ENCODE measurements at places on chromosomes 2 and 18. TPM values are rescaled to one million over a fixed set of nuclear protein-coding genes. Genes with fewer than 3 reads are reported as not detected.
A peak's percentile ranks its signal among the peaks of the same experiment; 100 is the strongest.

Gene SERPINB10
- polyA plus RNA-seq, result 0.05 TPM

Gene GPR17
- 3.9 TPM for polyA plus RNA-seq

Gene HOXD13
- polyA plus RNA-seq, result 0.08 TPM

Gene GATA6
- polyA plus RNA-seq, result 2.8 TPM

Gene BOLA3
- 27.4 TPM for polyA plus RNA-seq

Gene TGIF1
- polyA plus RNA-seq, result 36.2 TPM

- peak; percentile 87 for DNase-seq
Measured at GRCh38 chr2:122486705-122487415, 731.4 kb downstream of the TSN start.

DNA sequence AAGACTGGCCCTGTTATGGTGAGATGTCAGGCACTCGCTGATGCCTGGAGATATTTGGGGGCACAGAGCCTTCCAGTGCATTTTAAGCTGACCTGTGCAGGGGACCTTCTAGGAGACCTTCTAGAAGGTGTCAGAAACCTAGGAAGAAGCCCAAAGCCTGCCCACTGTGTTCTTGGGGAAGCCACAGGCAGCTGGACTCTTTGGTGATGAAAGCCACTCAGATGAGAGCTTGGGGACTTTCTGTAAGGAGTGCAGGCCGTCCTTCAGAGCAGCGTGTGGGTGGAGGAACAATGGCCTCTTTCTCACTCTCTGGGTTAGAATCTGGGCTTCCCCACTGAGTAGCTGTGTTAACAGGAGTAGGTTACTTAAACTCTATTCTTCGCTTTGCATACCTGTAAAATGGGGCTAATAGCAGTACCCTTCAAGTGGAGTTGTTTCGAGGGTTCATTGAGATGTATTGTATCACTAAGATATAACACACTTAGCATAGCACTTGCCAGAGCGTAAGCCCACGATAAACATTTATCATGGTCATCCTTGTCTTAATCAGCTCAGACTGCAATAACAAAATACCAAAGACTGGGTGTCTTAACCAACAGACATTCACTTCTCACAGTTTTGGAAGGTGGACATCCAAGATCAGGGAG, 322.3 kb upstream of the EPAS1 start:
- DNase-seq, result no peak

DNA sequence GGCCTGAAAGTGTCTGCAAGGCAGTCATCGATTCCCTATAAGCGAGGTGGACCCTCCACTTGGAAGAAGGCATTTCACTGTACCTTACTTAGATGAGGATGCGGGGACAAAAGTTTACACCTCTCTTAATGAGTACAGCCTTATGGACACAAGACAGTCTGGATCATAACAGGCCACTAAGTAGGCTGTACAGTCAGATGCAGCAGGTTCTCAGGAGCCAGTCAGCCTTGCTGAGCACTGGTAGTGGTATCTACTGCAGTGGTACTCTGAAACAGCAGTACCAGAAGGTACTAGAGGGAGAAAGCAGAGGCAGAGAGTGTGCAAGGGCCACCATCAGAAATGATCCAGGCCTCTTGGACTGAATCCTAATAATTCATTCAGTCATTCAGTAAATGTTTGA, 77.6 kb downstream of the KCMF1 start:
- DNase-seq, result no peak

- DNase-seq, result no peak
Measured at GRCh38 chr2:38653380-38653714, 12.6 kb upstream of the GALM start.

GRCh38 chr2:45973426-45973825, 322.0 kb downstream of the PRKCE start:
- no peak for DNase-seq

DNA sequence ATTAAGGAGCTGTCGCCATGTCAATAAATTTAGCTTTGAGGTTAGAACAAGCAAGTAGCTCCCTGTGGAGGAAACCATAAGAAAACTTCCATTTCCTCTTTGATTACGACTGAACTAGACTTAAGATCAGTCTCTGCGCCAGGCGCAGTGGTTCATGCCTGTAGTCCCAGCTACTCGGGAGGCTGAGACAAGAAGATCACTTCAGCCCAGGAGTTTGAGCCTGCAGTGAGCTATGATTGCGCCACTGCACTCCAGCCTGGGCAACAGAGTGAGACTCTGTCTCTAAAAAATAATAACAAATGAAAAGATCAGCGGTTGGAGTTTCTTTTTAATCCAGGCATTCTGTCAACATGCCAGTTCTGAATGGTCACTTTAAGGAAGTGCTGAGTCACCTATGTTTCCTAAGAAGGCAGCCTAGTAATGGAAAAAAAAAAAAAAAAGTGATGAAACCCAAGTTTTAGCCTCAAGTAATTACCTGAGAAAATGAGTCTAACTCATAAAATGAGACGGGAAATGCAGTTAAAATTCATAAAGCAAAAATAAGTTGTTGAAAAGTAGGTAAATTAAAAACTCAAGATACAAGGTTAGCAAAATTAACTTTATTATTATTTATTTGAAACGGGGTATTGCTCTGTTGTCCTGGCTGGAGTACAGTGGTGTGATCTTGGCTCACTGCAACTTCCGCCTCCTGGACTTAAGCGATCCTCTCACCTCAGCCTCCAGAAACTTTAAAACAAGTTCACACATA, 10.2 kb downstream of the C18orf32 start:
- DNase-seq, result peak; percentile 49

- no peak for DNase-seq
Measured at GRCh38 chr18:69213842-69214241, 186.8 kb upstream of the DOK6 start.

DNA sequence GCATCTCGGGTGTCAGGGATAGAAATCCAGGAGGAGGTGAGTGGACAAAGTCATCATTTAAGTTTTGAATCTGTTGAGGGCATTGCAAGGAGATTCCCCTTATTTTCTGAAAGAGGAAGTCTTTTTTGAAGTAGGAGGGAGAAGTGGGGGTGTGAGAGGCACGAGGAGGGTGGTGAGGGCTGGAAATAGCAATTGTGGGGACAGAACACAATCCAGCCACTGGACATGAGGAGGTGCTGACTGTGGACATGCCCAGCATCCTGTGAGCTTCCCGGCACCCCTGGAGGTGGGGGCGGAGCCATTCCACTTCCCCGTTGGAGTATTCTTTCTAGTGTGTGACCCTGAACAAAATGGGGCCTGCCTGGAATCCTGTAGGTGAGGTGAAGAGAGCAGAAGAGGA, 310.7 kb upstream of the EPAS1 start:
- DNase-seq, result peak; percentile 49

GRCh38 chr2:191230174-191230573, 15.0 kb upstream of the MYO1B start:
- DNase-seq, result no peak

- DNase-seq, result peak; percentile 92
Measured at GRCh38 chr2:232633413-232634205, at the start of gene EFHD1. Gene EFHD1 (plus strand): TSS chr2:232633604. CDS start chr2:232633705, 101 bp downstream.

DNA sequence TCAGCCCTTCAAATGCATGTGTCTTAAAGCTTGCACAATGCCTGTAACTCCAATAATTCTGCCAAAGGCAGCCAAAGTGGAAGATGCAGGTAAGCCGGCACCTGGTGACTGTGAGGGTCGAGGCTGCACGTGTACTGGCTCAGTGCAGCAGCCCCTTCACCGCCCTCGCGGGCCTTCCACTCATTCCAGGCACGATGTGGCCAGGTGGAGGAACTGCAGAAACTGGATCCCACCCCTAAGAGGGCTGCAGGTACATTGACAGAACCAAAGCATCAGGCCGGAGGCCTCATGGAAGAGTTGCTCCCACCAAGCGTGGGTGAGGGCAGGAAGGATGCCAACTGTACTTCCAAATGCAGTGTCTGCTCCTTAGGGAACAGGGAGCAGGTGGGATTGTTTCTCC, 253.4 kb downstream of the HDAC4 start:
- no peak for DNase-seq

DNA sequence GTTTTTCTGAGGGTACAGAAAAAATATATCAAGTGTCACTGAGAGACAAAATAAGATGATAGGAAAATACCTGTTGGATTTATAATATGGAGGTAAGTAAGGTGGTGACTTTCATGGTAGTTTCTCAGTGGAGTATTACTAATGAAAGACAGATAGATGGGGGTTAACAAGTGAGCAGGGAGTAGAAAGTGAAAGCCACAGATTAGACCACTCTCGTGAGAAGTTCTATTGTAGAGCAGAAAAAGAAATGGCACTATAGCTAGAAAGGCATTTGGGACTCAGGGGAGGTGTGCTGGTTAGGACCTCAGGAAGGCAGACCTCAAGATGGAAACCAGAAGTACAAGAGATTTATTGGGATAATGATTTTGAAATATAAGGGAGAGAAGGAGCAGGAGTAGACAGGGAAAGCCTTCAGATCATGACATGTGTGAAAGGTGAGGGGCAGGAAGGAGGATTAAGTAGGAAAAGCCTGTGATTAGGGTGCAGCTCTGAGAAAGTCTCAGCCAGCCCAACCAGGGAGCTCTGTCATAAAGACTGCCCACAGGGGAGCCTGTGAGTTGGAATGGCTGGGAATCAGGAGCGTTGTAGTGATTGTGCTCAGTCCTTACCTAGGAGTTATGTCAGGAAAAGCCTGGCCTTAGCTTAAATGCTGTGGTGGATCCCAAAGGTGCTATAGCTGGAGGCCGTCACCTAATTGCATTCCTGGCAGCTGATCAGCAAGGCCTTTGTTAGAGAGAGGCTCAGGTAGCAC, 198.1 kb downstream of the IKZF2 start:
- no peak for DNase-seq

- DNase-seq, result peak; percentile 73
Measured at GRCh38 chr2:122635686-122636085, 880.2 kb downstream of the TSN start.

DNA sequence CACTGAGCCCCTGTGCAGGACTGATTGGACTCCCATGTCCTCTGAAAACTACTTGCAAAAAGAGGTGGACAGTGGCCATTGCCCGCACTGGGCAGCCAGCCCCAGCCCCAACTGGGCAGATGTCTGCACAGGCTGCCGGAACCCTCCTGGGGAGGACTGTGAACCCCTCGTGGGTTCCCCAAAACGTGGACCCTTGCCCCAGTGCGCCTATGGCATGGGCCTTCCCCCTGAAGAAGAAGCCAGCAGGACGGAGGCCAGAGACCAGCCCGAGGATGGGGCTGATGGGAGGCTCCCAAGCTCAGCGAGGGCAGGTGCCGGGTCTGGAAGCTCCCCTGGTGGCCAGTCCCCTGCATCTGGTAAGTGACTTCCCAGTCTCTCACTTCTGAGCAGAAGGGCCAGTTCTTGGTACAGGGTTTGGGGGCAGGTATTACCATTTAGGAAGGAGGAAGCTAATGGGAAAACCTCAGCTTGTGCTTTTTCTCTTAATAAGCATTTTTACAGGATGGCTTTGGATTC, 44.1 kb downstream of the TNFRSF11A start:
- DNase-seq, result no peak

- DNase-seq, result no peak
Measured at GRCh38 chr2:127134235-127134634, 27.3 kb upstream of the BIN1 start.

- no peak for DNase-seq
Measured at GRCh38 chr2:31227711-31228125, 6.2 kb upstream of the EHD3 start.

DNA sequence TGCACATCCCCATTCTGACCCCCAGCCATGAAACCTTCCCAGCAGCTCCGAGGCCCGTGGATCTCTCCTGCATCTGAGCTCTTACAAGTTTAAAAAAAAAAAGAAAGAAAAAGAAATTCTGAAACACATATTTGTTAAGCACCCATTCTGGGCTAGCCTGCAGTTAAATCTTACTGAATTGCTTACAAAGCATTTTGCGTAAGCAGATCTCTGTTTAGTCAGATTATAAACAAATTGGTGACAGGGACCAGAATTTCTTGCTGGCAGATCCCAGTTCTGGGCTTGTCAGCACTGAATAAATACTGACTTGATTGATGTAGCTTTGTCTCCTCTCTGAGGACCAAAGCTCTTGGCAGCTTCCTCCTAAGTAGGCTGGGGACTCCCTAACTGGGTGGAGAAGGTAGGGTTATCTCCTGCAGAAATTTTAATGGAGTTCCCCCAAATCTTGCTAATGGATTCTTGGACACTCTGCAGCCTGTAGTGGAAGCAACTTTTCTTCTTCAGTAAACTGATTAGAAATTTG, 160.9 kb downstream of the MIB1 start:
- peak; percentile 31 for DNase-seq

DNA sequence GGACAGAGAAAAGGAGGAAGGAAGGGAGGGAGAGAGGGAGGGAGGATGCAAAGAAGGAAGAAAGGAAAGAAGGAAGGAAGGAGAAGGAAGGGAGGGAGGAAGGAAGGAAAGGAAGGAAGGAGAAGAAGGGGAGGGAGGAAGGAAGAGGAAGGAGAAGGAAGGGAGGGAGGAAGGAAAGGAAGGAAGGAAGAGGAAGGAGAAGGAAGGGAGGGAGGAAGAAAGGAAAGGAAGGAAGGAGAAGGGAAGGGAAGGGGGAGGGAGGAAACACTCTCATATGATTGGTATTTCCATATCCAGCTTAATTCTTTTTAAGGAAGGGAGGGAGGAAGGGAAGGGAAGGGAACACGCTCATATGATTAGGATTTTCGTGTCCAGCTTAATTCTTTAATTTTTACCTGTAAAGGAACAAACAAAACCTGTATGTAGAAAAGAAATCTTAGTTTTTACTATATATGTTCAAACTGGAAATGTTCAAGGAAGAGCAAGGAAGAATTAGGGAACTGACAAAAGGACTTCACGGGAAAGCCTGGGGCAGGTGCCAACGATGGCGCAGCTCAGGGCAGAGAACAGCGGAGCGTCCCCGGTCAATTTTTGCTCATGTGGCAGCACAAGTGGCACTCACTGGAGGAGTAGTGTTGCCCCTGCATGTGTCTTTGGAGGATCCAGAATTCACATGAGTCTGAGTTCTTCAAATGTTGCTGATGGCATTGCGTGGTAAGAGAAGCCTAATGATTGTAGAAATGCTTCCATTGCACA, 228.6 kb downstream of the ZNF516 start:
- DNase-seq, result no peak

Data from muscle of leg (tissue), 16 donors.